ENCODE measurements at places on chromosomes 6 and 20.

DNA sequence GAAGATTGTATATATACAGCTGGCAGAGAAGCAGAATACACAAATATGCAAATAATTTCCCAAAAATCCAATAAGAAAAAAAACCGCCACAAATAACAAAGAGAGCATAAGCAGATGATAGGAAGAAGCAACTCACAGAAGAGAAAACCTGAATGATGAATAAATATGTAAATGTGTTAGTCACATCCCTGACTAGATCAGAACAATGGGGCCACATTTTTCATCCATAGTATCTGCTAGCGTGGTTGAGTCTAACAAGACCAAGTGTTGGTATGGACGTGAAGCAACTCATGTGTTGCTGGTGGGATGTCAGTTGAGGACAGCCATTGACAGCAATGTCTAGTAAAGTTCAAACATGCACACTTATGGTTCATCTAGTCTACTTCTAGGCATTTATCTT lies 3.9 kb upstream of the SLC22A3 start:
- DNase-seq: no peak

DNA sequence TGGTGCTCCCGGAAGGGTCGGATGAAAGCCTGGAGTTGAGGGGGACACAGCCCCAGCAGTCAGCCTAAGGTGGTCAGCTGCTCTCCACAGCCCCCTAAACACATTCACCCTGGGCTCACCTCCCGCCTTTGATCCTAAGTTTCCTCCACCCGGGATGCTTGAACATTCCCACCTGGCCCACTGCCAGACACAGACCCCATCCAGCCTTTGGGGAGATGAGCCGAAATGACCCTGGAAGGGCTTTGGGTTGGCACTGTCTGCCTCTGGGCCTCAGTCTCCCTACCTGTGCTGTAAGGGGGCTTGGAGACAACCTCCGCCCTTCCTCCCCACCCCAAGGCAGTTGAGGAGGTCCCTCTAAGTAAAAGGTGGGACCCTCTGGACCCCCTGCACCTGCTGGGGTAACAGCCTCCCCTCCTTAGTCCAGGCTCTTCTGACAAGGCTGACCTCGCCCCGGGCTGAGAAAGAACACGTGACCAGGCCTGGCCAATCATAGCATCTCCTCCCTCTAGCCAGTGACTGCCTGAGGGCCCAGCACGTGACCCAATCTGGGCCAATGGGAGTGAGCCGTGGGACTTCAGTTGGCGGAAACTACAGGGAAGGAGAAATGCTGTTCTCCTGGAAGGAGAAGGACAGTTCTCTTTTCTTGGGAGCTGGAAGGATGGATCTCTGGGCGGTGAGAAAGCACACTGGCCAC lies 16.9 kb upstream of the UBE2V1 start:
- no peak for DNase-seq

GRCh38 chr6:7145885-7146828 lies 38.4 kb downstream of the RREB1 start:
- peak; percentile 52 for DNase-seq

DNA sequence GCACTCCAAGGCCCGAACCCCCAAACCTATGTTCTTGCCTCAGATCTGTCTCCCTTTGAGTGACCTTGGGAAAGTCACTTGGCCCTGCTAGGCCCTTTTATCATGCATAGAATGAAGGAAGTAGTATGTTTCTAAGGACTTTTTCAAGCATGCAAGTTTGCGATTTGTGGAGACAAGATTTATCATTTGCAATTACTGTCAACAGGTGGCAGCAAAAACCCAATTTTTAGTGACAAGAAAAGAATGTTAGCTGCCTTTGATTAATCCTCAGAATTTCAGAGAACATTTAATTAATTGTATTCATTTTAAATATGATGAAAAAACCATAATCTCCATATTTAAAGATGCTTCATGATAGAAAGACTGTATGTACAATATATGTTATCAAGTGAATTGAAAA lies 28.3 kb upstream of the PREP start:
- DNase-seq: no peak

DNA sequence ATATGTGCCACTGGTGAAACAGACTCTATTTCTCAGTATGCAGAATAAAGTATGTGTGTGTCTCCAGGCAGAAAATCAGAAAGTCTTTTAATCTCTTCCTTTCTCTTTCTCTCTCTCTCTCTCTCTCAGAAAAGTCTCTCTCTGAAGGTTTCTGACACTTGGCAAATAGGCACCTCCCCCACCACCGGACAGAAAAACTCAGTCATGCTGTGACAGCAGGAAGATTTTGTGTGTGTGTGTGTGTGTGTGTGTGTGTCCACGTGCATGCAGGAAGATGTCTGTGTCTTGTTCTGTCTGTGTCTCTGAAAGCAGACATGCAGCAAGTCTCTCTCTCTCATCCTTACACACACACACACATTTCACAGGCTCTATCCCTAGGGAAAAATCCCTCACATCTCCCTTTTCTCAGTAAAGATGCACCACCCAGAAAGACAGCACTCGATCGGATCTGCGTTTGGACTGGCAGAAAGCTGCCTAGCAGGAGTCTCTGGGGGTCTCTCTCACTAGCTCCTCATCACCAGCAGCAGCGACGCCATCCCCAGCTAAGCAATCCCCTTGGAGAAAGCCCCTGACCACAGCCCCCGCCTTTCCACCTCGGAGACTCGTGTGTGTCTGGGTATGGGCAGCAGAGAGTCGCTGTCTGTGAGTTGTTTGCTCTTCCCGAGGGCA lies 98.3 kb downstream of the EDN3 start:
- DNase-seq: peak; percentile 22

DNA sequence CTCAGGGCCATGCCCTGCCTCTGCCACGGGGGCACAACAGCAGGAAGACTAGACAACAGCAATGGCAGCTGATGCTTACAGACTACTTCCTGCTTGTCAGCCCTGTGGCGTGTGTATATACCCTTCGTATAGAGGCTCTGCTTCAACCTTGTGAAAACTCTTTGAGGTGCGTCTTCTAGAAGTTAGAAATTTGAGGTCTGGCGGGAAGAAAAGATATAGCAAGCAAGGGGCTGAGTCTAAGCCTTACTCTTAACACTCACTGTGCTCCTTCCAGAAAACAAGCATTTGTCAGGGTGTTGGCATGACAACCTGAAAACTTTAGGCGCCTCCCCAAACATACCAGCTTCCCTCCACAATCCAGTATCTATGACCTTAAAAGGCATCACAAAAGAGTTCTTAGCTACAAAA lies 33.3 kb downstream of the JPH2 start:
- no peak for DNase-seq

GRCh38 chr6:223763-224162 lies 68.5 kb upstream of the DUSP22 start:
- DNase-seq: no peak

DNA sequence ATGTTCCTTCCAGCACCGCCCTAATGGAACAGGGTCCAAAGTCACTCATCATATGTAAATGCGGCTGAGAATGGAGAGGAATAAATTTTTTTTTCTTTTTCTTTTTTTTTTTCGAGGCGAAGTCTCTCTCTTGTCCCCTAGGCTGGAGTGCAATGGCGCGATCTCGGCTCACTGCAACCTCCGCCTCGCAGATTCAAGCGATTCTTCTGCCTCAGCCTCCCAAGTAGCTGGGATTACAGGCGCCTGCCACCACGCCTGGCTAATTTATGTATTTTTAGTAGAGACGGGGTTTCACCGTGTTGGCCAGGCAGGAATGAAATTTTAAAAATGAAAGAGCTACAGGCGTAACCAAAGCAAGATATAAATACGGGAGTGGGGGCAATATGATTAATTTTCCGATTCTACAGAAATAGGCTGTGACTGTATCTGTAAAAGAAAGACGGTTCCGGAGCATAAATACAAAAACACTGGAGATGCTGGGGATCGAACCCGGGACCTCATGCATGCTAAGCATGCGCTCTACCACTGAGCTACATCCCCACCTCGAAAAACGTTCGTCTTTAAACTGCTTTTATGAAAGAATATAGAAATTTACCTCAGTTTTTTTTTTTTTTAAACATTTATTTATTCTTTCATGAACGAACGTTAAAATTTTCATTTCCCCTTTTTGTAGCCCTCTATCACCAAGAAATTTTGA lies 132.2 kb downstream of the GPX5 start:
- DNase-seq: peak; percentile 78

Data from activated T-cell treated with anti-CD3 and anti-CD28 coated beads, Interleukin-2, amount 50 U/mL, for 48 hours (primary cell).